ENCODE measurements at places on chromosomes 1 and 21. TPM values are rescaled to one million over a fixed set of nuclear protein-coding genes. Genes with fewer than 3 reads are reported as not detected.

Gene CFAP74
- not detected for total RNA-seq

Gene NPR1
- 0.97 TPM for total RNA-seq

Gene CD1C
- total RNA-seq: not detected

Gene C4BPB
- total RNA-seq: 2.2 TPM

Gene GPR25
- total RNA-seq: not detected

Gene CR1L
- not detected for total RNA-seq

Gene CFHR4
- not detected for total RNA-seq

Gene SPATA17
- 2.9 TPM for total RNA-seq

Gene IL6R
- 25.7 TPM for total RNA-seq

Gene THEM5
- total RNA-seq: not detected

Gene SLFNL1
- total RNA-seq: not detected

Gene SETSIP
- total RNA-seq: not detected

Gene HRNR
- total RNA-seq: not detected

Gene OR1C1
- not detected for total RNA-seq

Gene KRTAP7-1
- not detected for total RNA-seq

Gene VSIG8
- total RNA-seq: not detected

Gene PRXL2B
- total RNA-seq: 21.9 TPM

Gene RNU1-4
- not detected for total RNA-seq

Gene CNKSR1
- 0.32 TPM for total RNA-seq

Gene OR2L5
- not detected for total RNA-seq

Gene CYYR1
- not detected for total RNA-seq

Gene SERPINC1
- 0.13 TPM for total RNA-seq

Gene TMIGD3
- not detected for total RNA-seq

Gene LHX8
- 0.97 TPM for total RNA-seq

Gene AMIGO1
- 1.2 TPM for total RNA-seq

Gene SUSD4
- 1.1 TPM for total RNA-seq

Gene ZNF648
- not detected for total RNA-seq

Gene CCDC30
- total RNA-seq: 0.64 TPM

Gene PARK7
- 393 TPM for total RNA-seq

Gene IL23R
- not detected for total RNA-seq

Gene CHI3L1
- not detected for total RNA-seq

Gene SRSF11
- total RNA-seq: 69.7 TPM

Gene OR2T35
- total RNA-seq: not detected

Gene KCNJ10
- total RNA-seq: not detected

Gene IVL
- not detected for total RNA-seq

Gene LORICRIN
- not detected for total RNA-seq

Gene LCA5L
- total RNA-seq: 1.2 TPM

Gene CSF3R
- not detected for total RNA-seq

Gene EDN2
- total RNA-seq: 23.1 TPM

Gene NEK2
- 43.0 TPM for total RNA-seq

Gene SAMD11
- 16.9 TPM for total RNA-seq

Gene TEDDM1
- total RNA-seq: not detected

Gene RAB7B
- 1.6 TPM for total RNA-seq

Gene CLCA2
- total RNA-seq: not detected

Gene INSRR
- total RNA-seq: not detected

Gene RIPPLY3
- total RNA-seq: 0.46 TPM

Gene KCNT2
- total RNA-seq: 0.07 TPM

Gene A3GALT2
- total RNA-seq: not detected

Gene FAAH
- 0.56 TPM for total RNA-seq
